Activated CD8-positive, alpha-beta memory T cell treated with anti-CD3 and anti-CD28 coated beads for 1 hour (primary cell): ENCODE measurements at places on chromosomes 11 and 22.

- DNase-seq: no peak
Observed at GRCh38 chr11:71342116-71342515, 89.7 kb upstream of the SHANK2 start.

DNA sequence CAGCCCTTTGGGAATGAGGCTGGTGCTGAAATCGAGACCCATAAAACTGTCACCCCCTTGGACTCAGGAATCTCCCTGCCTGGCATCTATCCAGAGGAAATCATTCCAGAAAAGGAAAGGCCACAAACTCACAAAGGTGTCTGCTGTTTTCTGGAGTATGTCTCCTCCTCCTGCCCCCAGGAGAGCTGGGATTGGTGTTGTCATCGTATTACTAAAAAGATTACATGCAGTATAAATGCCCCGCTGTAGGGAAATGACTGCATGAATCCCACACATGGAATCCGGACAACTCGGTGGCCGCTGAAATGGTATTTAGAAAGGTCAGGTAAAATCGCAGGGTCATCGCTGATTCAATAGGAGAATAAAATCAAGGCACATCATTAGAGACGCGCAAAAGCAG, 18.9 kb upstream of the RFPL3 start:
- no peak for DNase-seq

DNA sequence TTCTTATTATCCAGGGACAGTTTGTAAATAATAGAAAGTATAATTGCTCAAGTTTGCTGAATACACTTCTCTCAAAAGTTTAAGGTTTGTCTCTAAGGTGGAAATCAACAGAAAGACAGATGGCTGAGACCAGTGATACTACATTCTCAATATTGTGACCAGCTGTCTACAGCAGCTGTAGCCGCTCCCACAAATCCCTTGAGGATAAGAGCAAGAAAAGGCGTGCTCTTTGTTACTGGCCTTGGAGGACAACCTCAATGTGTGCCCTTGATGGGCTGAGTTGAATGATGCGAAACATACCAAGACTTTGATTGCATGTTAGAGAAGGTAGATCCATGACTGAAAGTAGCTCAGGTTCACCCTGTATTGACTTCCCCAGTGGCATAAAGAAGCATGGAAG, 6.1 kb downstream of the OR6M1 start:
- no peak for DNase-seq

GRCh38 chr11:44611088-44611487, 45.6 kb downstream of the CD82 start:
- no peak for DNase-seq

DNA sequence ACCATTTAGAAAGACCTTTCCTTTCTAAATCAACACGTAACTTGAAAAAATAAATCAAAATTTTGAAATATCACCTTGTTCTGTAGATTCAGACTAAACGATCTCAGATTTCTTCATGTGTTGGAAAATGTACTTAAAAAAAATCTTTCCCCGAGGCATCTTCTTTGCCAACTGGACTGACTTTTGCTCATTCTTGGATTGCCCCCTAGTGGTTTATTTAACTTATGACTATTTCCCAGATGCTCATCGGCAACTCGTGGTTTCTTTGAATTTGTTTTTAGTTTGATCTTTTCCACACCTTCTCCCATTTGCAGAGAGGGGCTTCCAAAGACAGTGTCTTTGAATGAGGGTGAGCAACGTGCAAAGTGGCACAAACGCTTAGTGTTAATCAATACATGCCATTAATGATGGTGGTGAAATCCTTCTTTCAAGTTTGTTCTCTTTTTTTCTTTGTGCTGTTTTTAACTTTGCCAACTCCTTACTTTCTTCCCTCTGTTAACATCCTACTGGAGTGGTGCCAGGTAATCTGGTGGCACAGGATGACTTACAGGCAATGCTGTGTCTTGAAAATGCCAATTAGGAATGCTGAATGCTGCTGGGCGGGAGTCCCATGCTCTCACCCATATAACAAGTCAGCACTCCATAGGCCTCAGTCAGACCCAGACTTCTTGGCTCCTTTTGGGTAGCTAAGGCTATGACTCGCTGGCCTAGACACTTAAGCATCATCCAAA, 18.3 kb downstream of the PRSS23 start:
- no peak for DNase-seq

DNA sequence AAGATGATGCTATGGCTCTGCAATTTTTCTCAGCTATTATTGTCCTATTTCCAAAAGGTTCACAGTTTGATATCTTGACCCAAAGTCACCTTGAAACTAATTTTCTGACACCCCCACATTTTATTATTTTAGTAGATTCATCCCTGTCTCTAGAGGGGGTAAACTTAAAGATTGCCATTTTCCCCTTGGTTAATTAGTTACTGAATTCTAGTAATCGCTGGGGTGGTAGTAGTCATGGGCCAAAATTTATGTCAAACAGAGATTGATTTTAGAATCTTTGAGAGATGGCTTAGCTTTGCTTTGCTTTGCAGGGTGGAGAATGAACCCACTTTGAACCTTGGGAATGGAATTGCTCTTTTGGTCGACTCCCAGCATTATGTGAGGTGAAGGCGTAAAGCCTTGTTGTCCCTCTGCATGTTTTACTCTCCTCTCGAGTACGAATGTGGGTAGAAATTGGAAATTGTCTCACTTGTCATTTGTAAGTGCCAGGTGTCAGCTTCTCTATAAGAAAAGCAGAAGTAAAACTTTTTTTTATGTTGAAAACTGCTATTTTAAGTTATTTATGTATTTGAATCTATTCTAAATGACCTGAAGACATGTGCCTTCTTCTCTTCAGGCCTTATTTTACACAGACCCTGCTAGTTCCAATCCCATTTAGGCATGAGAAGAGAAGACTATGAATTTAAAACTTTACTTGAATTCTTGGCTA, 42.4 kb upstream of the RCE1 start:
- no peak for DNase-seq

DNA sequence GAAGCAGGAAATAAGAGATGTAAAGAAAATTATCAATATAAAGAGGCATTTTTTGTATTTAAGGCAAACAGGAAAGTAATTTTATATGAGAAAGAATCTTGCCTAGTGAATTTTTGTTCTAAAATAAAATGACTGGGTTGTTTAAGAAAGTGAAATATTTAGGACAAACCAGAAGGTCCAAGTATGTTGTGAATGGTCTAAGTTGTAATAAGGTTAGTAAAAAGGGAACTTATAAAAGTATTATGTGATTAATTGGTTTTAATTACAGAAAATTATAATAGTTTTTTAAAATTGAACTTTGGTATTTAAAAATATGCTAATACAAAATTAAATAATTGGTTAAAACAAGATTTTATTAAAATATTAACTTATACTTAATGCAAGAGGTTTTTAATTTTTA, 26.6 kb upstream of the EI24 start:
- DNase-seq: no peak

DNA sequence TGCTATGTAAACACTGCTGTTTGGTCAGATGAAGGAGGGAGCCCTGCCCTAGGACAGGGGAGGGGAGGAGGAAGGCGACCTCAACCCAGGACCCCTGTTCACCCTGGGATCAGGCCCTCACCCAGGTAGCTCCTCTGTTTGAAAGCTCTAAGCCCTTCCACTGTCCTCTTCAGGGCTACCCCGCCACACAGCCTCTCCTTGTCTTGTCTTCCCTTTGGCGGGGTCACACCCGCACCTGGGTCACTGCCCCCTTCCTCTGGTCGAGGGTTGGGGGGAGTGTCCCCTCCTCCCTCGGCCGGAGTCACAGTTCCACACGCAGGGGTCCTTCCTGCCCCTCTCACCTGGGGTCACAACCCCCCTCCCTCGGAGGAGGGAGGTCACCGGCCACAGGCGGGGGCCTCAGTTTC, 463 bp upstream of the PTPMT1 start:
- no peak for DNase-seq

- no peak for DNase-seq
Observed at GRCh38 chr11:55719608-55720160, 53.6 kb upstream of the OR5D13 start.

- DNase-seq: no peak
Observed at GRCh38 chr11:129959687-129960086, 42.9 kb downstream of the PRDM10 start.

GRCh38 chr11:47111318-47111804, 65.3 kb downstream of the ARFGAP2 start:
- no peak for DNase-seq

DNA sequence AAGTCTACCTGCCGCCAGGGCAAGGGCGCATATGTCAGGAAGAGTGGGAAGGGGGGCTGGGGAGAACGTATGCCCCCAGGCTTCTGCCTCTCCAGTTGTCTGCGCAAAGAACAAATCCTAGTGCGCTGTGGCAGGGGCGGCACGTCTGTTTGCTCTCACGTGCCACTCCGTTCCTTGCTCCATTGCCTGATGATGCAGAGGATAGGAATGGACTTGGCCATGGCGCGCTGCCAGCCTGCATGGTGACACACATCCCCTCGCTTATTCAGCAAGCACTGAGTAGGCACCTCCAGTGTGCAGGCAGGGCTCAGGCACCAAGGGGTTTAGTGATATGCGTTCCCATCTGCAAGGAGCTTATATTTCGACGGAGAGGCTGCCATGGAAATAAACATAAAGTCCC, 45.4 kb upstream of the SLC22A12 start:
- no peak for DNase-seq

DNA sequence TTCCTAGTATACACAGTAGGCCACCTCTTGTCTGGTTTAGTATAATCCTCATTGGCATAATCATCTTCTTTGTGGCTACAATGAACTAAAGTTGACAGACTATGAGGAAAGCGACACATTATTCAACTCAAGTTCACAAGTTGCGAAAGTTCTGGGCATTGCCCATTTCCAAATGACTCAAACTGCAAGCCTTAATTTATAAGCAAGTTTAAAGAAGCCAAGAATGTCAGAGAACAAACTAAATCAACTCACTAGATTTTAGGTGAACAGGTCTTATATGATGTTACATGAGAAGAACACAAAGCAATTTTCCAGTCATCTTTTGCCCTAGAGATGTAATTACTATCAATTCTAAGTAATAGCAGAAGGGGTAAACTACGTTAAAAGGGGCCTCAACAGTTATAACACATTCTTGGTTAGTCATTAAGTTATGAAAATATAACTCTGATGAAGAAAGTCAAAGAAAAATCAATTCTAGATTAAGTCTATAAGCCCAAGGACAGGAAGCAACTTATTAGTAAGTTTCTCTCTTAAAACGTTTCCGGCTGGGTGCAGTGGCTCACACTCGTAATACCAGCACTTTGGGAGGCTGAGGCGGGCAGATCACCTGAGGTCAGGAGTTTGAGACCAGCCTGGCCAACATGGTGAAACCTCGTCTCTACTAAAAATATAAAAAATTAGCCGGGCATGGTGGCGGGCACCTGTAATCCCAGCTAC, 21.5 kb downstream of the PICALM start:
- DNase-seq: no peak

DNA sequence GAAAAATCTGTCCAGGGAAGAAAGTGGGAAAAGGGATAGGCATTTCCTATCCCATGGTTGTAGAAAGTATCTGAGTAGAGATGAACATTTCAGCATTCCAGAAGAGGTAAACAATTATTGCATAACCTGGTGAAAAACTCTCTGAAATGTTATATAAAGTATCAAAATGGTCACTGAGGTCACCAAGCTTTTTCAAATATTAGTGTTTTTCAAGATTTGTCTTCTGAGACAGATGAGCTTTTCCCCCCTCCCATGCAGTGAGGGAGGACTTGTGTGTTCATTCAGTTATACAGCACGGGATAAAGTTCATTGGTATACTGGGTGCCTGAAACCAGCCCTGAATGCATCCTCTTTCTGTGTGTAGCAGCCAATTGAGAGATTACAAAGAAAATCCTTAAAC, 1.9 kb upstream of the DEPDC7 start:
- DNase-seq: no peak

- no peak for DNase-seq
Observed at GRCh38 chr11:69912911-69913451, 93.8 kb upstream of the FGF3 start.

DNA sequence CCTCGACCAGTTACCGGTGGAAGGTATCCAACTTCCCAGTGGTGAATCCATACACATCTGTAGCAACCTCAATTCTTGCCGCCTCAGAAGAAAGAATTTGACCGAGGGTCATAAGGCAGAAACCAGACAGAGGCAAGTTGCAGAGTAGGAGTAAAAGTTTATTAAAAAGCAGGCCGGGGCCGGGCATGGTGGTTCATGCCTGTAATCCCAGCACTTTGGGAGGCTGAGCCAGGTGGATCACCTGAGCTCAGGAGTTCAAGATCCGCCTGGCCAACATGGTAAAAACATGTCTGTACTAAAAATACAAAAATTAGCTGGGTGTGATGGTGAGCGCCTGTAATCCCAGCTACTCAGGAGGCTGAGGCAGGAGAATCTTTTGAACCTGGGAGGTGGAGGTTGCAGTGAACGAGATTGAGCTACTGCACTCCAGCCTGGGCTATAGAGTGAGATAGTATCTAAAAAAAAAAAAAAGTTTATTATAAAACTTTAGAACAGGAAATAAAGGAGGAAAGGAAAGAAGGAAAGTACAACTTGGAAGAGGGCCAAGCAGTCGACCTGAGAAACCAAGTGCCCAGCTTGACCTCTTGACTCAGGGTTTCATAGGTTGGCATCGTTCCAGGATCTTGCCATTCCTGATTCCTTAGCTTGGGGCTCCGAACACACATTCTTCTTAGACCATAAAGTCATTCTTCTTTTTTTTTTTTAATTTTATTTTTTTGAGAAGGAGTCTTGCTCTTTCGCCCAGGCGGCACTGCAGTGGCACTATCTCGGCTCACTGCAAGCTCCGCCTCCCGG, 27.8 kb downstream of the RGL4 start:
- DNase-seq: no peak

GRCh38 chr11:106447631-106448191, 370.2 kb downstream of the AASDHPPT start:
- no peak for DNase-seq

- no peak for DNase-seq
Observed at GRCh38 chr22:39601180-39601535, 30.6 kb downstream of the CACNA1I start.

DNA sequence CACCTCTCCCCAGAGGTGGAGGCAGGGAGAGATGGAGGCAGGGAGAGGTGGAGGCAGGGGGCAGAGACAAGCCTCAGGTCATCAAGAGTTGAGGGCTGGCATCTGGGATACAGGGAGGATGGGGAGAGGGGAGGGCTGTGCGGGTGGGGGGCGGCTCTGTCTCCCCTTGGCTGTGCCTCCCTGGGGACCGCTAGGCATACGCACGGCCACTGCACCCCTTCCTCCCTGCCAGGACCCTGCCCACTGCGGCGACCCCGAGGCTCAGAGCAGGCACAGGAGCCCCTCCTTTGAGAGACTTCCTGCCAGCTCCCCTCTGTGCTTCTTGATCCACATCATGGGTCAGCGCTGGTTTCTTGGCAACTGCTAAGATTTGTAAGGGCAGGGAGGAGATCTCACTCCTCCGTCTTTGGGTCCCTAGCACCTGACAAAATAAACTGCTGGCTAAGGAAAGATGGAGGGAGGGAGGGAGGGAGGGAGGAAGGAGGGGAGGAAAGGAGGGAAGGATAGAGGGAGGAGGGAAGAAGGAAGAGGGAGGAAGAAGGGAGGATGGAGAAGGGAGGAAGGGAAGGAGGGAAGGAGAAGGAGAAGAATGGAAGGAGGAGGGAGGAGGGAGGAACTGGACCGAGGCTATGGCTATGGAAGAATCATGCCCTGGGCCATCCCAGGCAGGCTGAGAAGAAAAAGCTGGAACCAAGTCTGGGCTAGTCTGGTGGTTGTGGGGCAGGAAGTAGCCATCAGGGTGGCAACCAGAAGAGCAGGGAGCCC, 18.5 kb downstream of the PRR33 start:
- DNase-seq: no peak

- no peak for DNase-seq
Observed at GRCh38 chr22:40029189-40029890, 34.6 kb downstream of the FAM83F start.
